Occipital lobe (tissue), 3 donors: ENCODE measurements at places on chromosomes 12 and 14.

DNA sequence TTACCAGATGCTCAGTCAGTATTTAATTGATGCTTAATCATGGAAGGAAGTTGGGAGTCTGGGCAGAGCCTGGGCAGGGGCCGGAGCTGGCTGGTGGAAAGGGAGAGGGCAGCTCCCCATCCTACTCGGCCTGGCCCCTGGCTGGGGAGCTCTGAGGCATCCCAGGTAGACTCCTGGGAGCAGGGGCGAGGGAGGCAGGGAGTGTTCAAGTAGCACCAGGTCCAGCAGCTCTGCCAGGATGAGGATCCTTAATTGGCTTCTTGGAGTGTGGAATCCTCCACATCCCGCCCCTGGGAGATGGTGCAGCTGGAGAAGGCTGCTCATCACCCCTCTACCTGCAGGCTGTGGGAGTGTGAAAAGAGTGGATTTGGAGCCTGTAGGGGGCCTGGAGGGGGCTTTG lies 30.9 kb downstream of the SYNDIG1L start:
- no peak for DNase-seq

GRCh38 chr12:119446459-119446858 lies 111.9 kb downstream of the CCDC60 start:
- no peak for DNase-seq

- peak; percentile 8 for DNase-seq
Measured at GRCh38 chr12:62256408-62257096, 3.7 kb upstream of the USP15 start.

- no peak for DNase-seq
Measured at GRCh38 chr12:115450710-115451109, 766.7 kb upstream of the TBX3 start.

DNA sequence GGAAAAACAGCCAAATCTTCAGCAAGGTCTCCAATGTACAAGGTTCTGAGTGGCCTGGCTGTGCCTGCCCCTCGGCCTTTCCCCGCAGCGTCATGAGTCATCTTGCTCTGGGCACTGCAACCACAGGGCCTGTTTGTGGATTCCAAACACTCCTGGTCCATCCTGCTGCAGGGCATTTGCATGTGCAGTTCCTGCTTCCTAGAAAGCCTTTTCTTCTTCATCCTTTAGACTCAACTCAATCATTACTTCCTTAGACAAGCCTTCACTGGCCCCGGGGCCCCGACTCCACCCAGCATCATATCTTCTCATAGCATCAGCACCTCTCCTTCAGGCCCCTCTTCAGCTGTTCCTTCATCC lies 101.8 kb upstream of the EGLN3 start:
- no peak for DNase-seq

DNA sequence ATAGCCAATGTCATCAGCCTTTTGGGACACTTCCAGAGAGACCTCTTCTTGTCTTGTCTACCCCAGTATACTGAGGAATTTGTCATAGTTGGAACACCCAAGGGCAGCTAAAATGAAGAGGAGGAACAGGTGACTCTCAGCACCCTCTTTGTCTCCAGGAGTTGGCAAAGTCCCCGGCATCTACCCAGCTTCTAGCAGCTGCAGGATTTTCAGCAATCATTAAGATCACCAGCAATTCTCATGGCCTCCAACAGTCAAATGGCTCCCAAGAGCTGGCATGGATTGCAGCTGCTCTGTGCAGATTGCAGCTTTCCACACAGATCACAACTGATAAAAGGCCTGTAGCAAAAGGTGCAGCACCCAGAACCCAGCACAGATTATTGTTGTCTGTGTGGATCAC lies 32.9 kb downstream of the RERGL start:
- no peak for DNase-seq
